ENCODE measurements at places on chromosomes 2 and 18. TPM values are rescaled to one million over a fixed set of nuclear protein-coding genes. Genes with fewer than 3 reads are reported as not detected.

Gene COL5A2
- 5.4 TPM for total RNA-seq

Gene GBX2
- total RNA-seq = 10.5 TPM

Gene AP1S3
- total RNA-seq = 2.5 TPM

Gene COL4A3
- 0.71 TPM for total RNA-seq

Gene CRYGC
- not detected for total RNA-seq

Gene REEP1
- total RNA-seq = 58.8 TPM

Gene IL1A
- 0.08 TPM for total RNA-seq

Gene ITGAV
- total RNA-seq = 9.9 TPM

Gene SLC4A5
- total RNA-seq = 4.5 TPM

Gene NCKAP1
- total RNA-seq = 70.3 TPM

Gene MYO5B
- 0.61 TPM for total RNA-seq

Gene FAHD2A
- 14.0 TPM for total RNA-seq

Gene CNTNAP5
- total RNA-seq = 7.2 TPM

Gene CXCR1
- total RNA-seq = 0.21 TPM

Gene REG1B
- not detected for total RNA-seq

Gene SERPINB3
- not detected for total RNA-seq

Gene CHRNG
- 0.75 TPM for total RNA-seq

Gene ST6GAL2
- total RNA-seq = 11.6 TPM

Gene CETN1
- not detected for total RNA-seq

Gene SPAG16
- 38.0 TPM for total RNA-seq

Measured in motor neuron (in vitro differentiated cells).